Thoracic aorta endothelial cell (primary cell): ENCODE measurements at places on chromosomes 7 and 10. TPM values are rescaled to one million over a fixed set of nuclear protein-coding genes. Genes with fewer than 3 reads are reported as not detected.

The ASIC3 gene
- 0.07 TPM in 1 of 2 replicates, not detected in the other for total RNA-seq

The HOXA7 gene
- 0.27 and 3.1 TPM in 2 replicates for total RNA-seq

The ADAM8 gene
- total RNA-seq: 0.07 and 0.13 TPM in 2 replicates

The BTAF1 gene
- total RNA-seq: 55.1 and 56.9 TPM in 2 replicates

The WNT8B gene
- total RNA-seq: not detected in 2 replicates

The GAD2 gene
- total RNA-seq: not detected in 2 replicates

The NUTM2B gene
- 0.22 and 0.27 TPM in 2 replicates for total RNA-seq
